NCI-H69 (cell line): ENCODE measurements at places on chromosomes 6 and 20.

DNA sequence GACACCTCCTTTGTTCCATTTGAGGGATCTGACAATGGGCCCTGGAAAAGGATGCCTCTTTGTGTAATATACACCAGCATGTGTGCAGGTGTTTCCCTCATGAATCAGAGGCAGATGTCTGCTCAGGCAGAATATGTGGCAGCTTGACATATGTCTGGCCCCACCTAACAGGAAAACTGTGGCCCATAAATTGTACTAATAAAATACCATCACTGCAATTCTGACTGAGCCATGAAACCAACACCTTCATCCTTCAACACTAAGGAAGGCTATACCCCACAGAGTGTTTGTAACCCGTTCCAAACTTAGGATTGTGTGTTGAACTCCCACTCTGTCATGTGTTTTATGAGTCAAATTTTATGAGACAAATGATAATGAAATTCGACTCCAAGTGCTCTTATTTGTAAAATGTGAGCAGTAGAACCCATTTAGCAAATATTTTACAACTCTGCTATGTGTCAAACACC is 22.7 kb downstream of the LAMA4 start:
- DNase-seq, result peak; percentile 90

DNA sequence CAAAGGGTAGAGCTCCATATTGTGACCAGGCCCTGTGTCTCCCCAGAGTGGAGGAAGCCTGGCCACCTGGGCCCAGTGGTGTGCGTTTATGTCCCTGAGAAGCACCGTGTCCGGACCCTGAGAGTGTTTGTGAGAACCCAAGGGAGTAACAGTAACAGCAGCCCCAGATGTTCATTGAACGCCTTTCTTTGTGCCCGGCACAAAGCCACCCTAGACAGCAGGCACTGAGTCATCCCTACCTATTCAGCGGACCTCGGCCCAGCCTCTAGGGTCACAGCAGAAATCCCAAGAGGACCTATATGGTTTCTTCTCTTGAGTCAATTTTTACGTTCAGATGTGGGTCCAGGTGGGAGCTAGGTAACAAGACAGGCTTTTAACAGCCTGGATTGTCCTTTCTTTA is 24.5 kb downstream of the BCAS4 start:
- DNase-seq, result no peak

GRCh38 chr20:4371623-4372251 is 350.0 kb upstream of the PRND start:
- no peak for DNase-seq

DNA sequence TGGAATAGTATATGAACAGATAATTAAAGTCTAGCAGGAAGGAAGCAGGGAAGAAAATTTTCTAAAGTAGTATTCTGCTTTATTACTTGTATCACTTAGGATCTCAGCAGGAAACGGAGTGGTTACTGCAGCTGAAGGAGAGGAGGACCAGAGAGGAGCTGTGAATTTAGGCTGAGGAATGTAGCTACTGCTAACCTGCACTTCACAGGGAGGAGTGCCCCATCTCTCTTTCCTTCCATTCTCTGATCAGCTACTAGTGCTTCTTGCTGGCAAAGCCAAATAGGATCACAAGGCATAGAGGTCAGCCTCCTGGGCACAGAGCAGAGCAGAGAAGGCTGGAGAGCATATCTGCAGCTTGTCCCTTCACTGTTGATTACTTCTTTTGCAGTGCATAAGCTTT is 205.3 kb upstream of the ASCC3 start:
- DNase-seq, result peak; percentile 34

GRCh38 chr6:71602385-71603007 is 283.9 kb upstream of the RIMS1 start:
- DNase-seq, result no peak

- no peak for DNase-seq
These were observed 46.4 kb upstream of the DST start for GRCh38 chr6:56689114-56689513.

- DNase-seq, result no peak
These were observed 61.7 kb downstream of the STK35 start for GRCh38 chr20:2163312-2163711.

DNA sequence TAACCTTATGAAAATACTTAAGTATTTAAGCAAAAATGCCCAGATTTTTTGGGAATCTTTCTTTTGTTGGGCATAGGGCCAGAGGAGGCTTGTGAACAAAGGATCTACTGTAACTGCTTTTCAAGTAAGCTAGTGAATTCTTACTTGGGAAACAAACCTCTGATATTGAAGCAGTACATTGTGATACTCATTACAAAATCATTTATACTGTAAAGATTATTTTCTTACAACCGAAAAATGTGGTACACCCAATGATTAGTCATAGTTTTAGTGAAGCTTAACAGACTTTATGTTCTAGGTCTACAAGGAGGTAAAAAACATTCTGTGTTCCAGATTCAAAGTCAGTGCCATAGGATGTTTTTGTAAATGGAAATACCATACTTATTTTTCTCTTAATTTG is 272.9 kb upstream of the KCNQ5 start:
- no peak for DNase-seq

DNA sequence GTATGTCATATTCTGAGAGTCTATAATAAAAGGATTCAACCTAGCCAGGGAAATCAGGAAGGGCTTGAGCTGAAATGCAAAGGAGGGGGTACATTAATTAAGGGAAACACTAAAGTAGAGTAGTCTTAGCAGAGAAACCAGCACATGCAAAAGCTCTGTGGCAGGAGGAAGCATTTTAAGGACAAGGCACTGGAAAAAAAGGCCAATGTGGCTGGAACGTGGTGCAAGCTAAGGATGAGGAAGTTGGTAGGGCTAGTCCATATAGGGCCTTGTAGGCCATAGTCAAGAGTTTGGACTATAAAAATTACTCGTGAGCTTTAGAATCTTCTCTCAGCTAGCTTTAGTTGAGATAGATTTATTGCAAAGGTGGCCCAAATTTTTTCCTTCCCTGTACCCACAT is 75.2 kb upstream of the TOP1 start:
- DNase-seq, result no peak

GRCh38 chr20:2463616-2464365 is 6.8 kb downstream of the SNRPB start:
- no peak for DNase-seq

DNA sequence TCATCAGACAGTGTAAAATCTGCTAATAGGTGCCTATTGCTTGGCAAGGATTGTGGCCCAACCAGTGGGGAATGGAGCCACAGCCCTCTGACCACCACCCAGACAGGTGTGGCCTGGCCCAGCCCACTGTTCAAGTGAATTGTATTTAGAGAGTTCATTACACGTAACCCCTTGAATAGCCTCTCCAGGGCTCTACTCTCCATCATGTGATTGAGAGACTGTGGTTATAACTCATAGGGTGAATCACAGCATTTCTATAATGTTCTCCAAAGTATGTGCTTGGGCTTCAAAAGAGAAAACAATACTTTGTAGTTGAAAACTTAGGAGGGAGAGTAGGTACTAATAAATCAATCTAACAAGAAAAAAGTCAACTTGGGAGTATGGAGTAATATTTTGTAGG is 38.4 kb downstream of the ALDH8A1 start:
- DNase-seq, result peak; percentile 27

DNA sequence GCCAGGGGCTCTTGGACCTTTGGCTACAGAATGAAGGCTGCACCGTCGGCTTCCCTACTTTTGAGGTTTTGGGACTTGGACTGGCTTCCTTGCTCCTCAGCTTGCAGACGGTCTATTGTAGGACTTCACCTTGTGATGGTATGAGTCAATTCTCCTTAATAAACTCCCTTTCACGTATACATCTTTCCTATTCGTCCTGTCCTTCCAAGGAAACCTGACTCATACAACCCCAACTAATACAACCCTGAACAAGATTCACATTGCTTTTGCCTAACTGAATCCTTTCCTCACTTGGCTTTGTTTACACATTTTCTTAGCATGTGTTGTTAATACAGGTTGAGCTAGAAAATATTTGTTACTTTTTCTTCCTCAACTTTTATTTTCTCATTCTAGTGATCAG is 21.9 kb downstream of the TBXT start:
- DNase-seq, result no peak

- DNase-seq, result no peak
These were observed 449.2 kb downstream of the GJA1 start for GRCh38 chr6:121884620-121885019.

- DNase-seq, result no peak
These were observed 16.6 kb downstream of the ZC3H12D start for GRCh38 chr6:149468179-149468578.

DNA sequence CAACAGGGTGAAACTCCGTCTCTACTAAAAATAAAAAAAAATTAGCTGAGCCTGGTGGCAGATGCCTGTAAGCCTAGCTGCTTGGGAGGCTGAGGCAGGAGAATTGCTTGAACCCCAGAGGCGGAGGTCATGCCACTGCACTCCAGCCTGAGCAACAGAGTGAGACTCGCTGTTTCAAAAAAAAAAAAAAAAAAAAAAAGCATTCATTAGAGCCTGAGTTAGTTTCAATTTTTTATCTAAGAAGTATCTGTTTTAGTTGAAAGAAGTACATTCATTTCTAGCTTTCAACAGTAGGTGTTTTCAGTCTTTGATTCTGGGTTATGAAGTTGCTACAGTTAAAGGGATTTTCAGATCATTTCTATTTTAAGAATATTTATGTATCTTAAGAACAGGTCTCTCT is 42.2 kb downstream of the ZNF292 start:
- DNase-seq, result no peak

DNA sequence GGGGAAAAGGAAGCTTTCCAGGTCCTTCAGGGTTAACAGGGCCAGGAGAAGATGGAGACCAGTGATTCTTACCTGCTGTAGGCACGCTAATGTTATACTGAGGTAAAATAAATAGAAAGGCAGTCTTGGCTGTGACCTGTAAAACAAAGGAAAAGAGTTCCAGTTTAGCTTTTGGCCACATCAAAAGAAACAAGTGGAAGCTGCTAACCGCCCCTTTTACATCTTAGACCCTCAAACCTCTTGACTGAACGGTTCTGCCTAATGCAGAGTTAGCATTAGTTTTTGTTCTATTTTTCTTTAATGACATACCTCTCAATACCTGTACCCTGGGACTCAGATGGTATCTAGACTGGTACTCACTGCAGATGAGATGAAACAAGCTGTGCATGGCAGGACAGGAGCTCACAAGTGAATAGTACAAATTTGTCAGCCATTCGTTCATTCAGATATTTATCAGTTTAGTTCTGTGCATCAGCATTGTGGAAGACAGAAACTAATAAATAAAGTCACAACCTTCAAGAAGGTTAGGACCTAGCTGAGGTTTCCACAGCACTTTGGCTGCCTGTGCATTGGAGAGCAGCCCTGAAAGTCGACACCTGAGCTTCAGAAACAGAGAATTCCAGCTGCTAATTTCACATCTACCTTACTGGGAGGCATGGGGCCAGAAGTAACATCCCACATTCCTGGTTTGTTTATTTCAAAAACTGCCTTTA is 41.0 kb downstream of the TRAM2 start:
- DNase-seq, result no peak

GRCh38 chr20:60228255-60228654 is 270.0 kb downstream of the CDH26 start:
- no peak for DNase-seq

DNA sequence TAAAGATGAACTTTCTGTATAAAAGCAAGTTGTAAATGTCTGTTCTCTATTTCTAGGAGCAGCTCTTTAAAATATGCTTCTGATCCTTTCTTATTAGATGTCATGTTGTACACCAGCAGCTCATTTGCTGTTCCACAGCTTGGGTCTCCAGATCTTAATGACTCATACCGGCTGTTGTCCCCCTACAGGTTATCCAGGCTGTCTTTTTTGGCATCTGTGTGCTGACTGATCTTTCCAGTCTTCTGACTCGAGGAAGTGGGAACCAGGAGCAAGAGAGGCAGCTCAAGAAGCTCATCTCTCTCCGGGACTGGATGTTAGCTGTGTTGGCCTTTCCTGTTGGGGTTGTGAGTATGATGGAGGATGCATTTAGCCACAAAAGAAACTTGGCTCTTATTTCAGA is 76.0 kb downstream of the AIG1 start:
- DNase-seq, result no peak

DNA sequence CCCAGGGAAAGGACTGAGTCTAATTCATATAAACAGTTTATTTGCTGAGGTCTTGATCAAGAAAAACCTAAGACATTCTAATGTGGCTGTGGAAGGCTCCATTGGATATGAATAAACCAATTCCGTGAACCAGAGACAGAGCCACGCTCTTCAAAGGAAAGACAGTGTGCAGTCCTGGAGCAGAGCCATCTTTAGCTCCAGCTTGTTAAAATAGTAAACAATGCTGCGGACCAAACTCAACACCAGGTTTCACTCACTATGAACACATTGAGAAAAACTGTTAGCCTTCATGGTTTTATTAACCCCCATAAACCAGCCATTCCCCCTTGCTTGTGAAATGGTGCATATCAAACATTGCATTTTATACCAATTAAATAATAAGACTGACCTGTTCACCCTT is 61.9 kb downstream of the COL9A1 start:
- DNase-seq, result peak; percentile 11

DNA sequence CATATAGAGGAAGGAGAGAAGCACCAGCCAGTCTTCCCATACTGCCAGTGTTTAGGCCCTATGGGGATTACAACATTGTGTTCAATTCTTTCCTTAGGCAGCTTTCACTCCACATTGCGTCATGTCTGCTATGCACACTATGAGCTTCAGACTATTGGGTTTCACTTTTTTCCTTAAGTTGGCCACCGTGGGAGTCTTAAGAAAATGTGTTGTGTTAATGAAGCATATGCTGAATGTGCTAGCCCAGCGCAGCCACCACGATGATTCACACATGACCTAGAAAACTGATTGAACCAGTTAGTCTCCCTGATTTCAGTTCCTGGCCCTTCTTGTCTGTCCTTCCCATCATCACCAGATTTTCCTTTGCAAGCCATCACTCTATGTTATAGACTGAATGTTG is 21.5 kb downstream of the TUBB2B start:
- no peak for DNase-seq

- no peak for DNase-seq
These were observed 30.1 kb downstream of the OR2B6 start for GRCh38 chr6:27986928-27987725.
